ENCODE measurements at places on chromosomes 4 and X.

DNA sequence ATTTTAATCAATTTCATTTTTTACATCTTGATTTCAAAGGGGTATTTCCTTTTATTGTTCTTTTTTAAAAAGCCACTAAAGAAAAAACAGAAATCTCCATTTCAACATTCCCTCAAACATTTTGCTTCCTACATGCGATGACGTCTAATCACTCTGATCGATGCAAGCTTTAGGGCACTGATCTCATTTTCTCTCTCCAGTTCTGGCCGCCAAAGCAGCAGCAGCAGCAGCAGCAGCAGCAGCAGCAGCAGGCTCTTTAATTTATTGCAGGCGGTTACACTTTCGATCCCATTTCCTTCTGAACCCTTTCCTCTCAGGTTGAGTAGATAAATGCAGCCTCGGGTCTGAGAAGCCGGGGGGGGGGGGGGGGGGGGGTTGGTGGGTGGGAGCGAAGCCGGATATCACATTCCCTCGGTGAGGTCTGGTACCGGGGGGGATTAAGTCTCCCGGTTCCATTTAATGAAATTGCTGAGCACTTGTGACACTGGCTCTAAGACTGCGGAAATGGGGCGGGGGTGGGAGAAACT is 3.4 kb upstream of the PCDH7 start:
- DNase-seq = peak; percentile 84

GRCh38 chr4:186701273-186701672 is 22.4 kb downstream of the FAT1 start:
- DNase-seq = no peak

DNA sequence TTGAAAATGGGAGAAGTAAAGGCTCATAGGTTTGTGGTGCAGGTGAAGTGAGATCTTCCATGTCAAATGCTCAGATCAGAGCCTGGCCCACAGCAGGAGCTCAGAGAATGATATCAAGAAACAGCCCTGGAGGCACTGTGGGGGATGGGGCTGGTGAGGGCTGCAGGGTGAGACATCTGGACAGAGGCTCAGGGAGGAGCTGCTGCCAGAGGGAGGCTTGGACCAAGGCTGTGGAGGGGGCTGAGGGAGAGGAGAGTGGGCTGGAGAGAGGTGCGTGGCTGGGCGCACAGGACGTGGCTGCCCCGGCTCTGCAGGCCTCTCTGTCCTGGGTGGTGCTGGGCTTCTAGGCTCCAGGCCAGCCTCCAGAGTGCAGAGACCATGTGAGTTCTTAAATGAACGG is 5.6 kb downstream of the SORCS2 start:
- DNase-seq = no peak

DNA sequence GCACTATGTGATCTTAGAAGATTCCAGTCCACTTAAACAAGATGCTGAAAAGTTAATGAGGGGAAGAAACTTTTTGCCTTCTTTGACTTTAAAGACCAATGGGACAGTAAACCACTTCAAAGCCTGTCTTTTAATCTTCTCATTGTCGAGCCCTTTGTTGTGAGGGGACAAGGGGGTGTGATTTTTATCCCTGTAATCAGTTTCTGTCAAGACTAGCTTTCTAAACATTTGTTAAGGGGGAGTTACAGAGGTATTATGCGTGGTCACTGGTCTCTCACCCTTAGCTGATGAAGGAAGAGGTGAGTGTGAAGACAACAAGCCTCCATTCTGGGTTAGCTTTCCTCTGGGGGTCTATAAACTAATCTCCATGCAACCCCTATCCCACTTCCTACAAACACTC is 409.3 kb downstream of the ARHGAP24 start:
- DNase-seq = no peak

DNA sequence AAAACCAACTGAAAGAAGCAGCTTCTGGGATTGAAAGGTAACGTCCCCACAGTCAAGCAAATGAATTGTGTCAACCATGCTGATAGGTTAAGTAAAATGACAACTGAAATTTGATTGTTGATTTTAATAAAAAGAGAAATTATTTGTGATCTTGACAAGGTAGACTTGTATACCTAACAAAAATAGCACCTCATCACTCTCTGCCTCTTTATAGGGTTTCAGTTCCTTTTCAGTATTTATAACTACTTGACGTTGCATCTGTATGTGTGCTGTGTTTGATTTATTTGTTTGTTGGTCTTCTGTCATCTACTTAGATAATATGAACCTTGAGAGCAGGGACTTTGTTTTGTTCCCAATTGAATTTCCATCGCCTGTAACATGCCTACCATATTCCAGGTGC is 7.9 kb upstream of the PPP3CA start:
- DNase-seq = no peak

- no peak for DNase-seq
These were observed 86.8 kb upstream of the ETNPPL start for GRCh38 chr4:108849611-108850168.

DNA sequence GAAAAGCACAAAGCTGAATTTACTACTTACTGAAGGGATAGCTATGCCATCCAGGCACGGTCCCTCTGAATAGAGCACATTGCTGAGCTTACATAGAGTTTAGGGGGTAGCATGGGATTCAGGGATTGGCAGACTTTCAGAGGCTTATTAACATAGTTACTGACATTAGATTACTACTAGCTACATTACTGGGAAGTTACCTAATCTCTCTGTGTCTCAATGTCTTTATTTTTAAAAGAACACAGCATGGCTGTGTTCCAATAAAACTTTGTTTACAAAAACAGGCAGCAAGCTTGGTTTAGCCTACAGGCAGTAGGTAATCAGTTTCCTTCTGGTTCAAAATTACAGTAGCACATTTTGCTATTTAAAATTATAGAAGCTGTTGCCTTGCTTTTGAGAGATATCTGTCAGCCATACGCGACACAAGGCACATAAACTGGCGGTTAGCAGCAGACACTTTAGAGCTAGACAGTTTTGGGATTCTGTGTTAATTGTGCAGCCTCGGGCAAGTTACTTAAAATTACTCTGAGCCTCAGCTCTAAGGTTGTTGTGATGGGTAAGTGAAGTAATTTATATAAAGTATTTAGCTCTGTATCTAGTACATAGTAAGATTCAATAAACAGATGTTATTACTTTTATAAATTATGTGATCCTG is 6.9 kb downstream of the KLHL8 start:
- DNase-seq = no peak

GRCh38 chrX:97685753-97686152 is 802.0 kb downstream of the RPA4 start:
- DNase-seq = peak; percentile 26

GRCh38 chrX:150936556-150936955 is 38.1 kb upstream of the CD99L2 start:
- no peak for DNase-seq

DNA sequence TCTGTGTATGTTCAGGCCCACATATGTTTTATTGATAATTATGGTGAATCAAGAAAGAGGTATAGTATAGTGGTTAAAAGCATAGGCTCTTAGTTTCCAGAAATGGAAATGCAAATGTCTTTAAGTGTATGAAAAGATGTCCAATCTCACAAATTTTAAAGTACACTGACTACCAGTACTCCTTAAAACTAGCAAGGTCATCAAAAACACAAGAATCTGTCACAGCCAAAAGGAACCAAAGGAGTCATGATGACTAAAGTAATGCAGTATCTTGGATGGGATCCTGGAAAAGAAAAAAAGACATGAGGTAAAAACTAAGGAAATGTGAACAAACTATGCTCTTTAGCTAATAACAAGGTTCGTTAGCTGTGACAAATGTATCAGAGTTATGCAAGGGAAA is 661 bp upstream of the RBM41 start:
- no peak for DNase-seq

- no peak for DNase-seq
These were observed 267.2 kb downstream of the MAPK10 start for GRCh38 chr4:86092684-86093083.

GRCh38 chrX:3046253-3047240 is 5.3 kb downstream of the ARSF start:
- no peak for DNase-seq

- DNase-seq = peak; percentile 17
These were observed 1016.5 kb downstream of the SH3BGRL start for GRCh38 chrX:82218361-82218760.

DNA sequence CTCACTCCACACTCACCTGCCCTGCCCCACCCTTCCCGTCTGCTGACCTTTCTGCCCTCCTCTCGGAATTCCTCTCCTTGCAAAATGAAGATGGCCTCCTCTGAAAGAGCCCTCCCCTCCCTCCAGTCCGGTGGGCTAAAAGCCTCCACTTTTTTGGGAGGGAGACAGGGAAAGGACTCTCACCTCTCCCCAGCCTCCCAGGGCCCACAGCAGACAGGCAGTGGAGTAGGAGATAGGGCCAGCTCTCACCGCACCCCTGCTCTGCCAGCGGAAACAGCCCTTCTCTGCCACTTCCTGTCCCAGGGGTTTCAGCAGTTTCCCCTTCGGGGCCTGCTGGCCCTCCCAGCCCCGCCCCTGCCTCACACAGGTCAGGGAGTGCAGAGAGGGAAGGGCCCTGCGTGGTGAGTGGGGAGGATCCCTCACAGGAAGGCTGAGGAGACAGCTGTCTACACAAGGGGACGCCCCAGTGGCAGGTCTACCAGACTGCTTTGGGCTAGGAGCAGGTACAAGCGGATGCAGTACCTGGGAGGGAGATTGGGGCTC is 18.2 kb downstream of the ELF4 start:
- DNase-seq = peak; percentile 34

- no peak for DNase-seq
These were observed 540 bp downstream of the ZNF721 start for GRCh38 chr4:498328-498904.

GRCh38 chr4:169099771-169100180 is 89.7 kb upstream of the CBR4 start:
- DNase-seq = no peak

GRCh38 chr4:158798062-158798461 is 29.2 kb downstream of the FNIP2 start:
- no peak for DNase-seq

DNA sequence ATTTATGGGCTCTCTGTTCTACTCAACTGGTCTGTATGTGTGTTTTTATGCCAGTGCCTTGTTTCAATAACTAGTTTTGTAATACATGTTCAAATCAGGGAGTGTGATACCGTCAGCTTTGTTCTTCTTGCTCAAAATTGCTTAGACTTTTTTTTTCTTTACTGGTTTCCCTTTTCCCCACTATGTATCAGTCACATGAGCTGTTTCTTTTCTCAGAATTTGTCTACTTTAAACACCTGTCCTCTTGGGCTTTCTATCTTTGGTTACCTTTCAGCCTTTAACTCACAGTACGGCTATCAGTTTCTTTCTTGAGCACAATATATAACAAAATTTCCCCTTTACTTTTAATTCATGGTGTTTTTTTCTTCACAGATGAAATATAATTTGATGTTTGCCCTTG is 5.4 kb upstream of the GLRA3 start:
- no peak for DNase-seq

DNA sequence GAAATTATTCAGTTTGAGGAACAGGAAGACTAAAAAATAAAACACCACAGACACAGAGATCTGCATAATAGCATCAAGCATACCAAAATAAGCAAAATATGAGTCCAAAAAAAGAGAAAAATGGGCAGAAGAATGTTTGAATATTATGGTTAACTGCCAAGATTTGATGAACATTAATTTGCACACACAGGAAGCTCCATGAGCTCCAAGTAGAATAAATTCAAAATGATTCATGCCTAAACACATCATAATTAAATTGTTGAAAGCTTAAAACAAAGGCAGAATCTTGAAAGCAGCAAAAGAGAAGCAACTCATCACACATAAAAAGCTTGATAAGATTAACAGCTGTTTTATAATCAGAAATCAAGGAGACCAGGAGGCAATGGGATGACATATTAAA is 156.6 kb upstream of the ARSJ start:
- no peak for DNase-seq
